ENCODE measurements at places on chromosomes 6 and 20.
A peak's percentile ranks its signal among the peaks of the same experiment; 100 is the strongest.

- DNase-seq: no peak
These were observed 386.7 kb downstream of the HACE1 start for GRCh38 chr6:104473021-104473429.

DNA sequence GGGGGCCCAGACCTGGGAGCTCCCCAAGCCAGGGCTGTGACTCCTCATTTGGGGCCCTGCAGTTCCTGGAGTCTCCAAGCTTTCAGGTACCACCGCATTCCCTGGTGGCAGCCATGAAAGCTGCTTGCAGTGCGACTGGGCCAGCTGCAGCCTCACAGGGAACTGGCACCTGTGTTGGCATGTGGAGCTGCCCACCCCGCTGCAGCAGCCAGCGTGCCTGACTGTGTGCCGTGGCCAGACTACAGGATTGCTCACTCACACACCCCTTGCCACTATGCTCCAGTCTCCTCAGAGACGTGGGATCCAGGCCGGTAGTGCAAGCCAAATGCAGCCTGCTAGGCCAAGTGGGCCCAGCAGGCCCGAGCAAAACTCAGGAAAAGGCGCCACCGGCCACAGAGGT, 450.7 kb downstream of the COL12A1 start:
- no peak for DNase-seq

- DNase-seq: peak; percentile 51
These were observed 31.1 kb downstream of the MYB start for GRCh38 chr6:135212020-135212806.

DNA sequence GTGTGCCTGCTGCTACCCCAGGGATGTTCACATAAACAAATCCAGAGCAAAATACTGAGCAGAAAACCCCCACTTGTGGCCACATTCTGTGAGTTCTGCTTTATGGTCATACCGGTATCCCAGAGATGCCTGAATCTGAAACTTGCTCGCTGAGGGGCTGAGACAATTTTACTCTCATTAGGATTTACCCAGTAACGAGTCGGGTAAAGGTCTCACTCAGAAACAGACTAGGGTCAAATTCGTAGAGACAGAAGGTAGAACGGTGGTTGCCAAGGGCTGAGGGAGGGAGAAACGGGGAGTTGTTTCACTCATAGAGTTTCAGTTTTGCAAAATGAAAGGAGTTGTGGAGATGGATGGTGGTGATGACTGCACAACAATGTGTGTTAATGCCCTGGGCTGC, 45.4 kb upstream of the NKX2-2 start:
- DNase-seq: no peak

- DNase-seq: no peak
These were observed 20.2 kb downstream of the GPR6 start for GRCh38 chr6:109998159-109998785.
